ENCODE measurements at places on chromosomes 6 and 20.

DNA sequence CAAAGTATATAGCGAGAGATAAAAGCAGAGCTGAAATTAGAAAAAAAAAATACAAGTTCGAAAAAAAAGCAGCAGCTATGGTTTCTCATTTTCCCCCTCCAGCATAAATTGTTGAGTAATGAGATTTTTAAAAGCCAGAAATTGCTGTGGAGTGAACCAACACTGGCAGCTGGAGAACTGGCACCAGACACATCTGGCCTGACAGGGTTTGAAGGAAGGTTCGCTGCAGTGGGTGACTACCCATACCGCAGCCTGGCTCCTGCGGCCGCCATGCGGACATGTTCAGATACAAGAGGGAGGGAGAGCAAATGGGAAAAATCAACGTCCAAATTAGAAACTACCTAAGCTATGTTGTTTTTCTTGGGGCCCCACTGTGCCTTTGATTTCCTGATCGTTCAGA lies 3.3 kb downstream of the APCDD1L start:
- no peaks in the 10 kb centered on the region for H3K36me3 ChIP-seq
- peaks cover 3% of the 10 kb centered on the region for H3K4me1 ChIP-seq
- peaks cover 20% of the 10 kb centered on the region for H3K27me3 ChIP-seq
- H3K4me3 ChIP-seq = no peak overlapping the region
- peak; percentile 30 for DNase-seq

- no peaks in the 10 kb centered on the region for H3K27me3 ChIP-seq
- no peak for DNase-seq
- peak overlapping the region; percentile 59 for H3K4me3 ChIP-seq
- peaks cover 24% of the 10 kb centered on the region for H3K4me1 ChIP-seq
- H3K36me3 ChIP-seq = no peaks in the 10 kb centered on the region
These were observed 16.7 kb downstream of the HMGN4 start for GRCh38 chr6:26554697-26555504.

DNA sequence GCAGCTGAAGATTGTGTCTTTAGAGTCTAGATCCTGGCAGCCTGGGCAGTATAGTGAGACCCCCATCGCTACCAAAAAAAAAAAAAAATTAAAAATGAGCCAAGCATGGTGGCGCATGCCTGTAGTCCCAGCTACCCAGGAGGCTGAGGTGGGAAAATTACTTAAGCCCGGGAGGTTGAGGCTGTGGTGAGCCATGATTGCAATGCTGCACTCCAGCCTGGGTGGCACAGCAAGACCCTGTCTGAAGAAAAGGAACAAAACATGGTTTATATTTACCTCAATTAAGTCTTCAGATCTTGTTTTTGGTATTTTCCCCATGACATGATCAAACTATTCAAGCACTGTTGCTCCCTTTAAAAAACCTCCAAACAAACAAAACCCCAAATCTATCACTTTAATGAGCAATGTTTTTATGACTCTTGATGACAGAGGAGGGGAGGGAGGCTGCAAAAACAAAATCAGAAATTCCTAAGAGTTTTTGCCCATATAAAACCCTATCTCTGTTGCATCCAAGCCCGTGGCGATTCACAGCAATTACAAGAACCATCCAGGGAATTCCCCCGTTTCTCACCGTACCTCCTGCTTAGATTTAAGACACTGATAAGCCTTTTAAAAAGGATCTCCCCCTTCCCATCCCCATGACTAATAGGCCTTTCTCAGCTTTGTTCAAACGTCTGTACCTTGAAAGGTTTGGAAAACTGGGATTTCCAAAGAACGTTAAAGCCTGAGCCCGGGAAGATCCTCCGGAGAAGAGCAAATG lies 259.9 kb downstream of the BMP7 start:
- H3K27ac ChIP-seq = no peak overlapping the region
- H3K27me3 ChIP-seq = no peaks in the 10 kb centered on the region
- no peak overlapping the region for H3K4me3 ChIP-seq
- no peaks in the 10 kb centered on the region for H3K36me3 ChIP-seq
- H3K4me1 ChIP-seq = no peaks in the 10 kb centered on the region

GRCh38 chr6:150586850-150587359 lies 12.8 kb upstream of the PLEKHG1 start:
- no peaks in the 10 kb centered on the region for H3K4me1 ChIP-seq
- no peak for DNase-seq
- H3K36me3 ChIP-seq = no peaks in the 10 kb centered on the region
- no peak overlapping the region for H3K4me3 ChIP-seq
- H3K27ac ChIP-seq = no peak overlapping the region

GRCh38 chr20:61295249-61295648 lies 43.2 kb downstream of the CDH4 start:
- H3K27ac ChIP-seq = no peak overlapping the region
- no peaks in the 10 kb centered on the region for H3K4me1 ChIP-seq
- H3K4me3 ChIP-seq = no peak overlapping the region
- H3K36me3 ChIP-seq = no peaks in the 10 kb centered on the region
- no peak for DNase-seq

- H3K36me3 ChIP-seq = no peaks in the 10 kb centered on the region
- no peak for DNase-seq
- no peak overlapping the region for H3K4me3 ChIP-seq
- H3K4me1 ChIP-seq = no peaks in the 10 kb centered on the region
- no peak overlapping the region for H3K27ac ChIP-seq
These were observed 109.1 kb upstream of the GGTLC1 start for GRCh38 chr20:24097506-24098245.

DNA sequence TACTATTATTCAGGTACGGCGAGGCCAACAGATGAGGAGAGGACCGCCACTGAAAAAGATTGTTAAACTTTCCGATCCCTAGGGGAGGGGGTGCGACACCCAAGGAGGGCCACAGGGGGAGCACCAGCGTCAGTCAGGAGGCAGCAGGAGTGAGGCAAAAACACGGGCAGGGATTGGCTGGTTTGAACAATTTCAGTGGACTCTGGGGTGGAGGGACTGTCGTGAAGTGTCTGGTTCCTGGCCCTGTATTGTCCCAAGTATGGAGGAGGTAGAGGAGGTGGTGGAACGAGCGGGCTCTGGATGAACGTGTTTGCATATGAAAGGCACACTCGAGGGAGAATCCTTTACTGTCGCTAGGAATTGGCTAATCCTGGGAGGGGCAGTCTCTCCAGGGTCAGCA lies 32.5 kb upstream of the MCUR1 start:
- no peak overlapping the region for H3K27ac ChIP-seq
- no peaks in the 10 kb centered on the region for H3K36me3 ChIP-seq
- no peaks in the 10 kb centered on the region for H3K27me3 ChIP-seq

DNA sequence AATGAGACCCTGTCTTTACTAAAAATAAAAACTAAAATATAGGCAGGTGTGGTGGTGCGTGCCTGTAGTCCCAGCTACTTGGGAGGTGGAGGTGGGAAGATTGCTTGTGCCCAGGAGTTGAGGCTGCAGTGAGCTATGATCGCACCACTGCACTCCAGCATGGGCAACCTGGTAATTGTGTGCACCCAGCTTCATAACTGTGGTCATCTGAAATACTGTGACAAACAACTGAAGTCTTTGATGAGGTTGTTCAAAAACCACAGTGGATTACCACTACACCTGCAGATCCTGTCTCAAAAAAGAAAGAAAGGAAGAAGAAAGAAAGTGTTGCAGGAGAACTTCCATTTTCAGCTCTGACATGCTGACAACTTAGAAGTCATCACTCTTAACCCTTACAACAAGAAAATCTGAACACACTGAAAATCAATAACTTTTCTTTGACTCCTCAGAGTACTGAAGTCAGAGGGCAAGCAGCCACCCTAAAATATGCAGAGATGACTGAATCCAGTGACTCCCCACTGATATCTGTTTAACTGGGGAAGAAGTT lies 13.8 kb upstream of the ZBP1 start:
- H3K4me3 ChIP-seq = no peak overlapping the region
- H3K27ac ChIP-seq = no peak overlapping the region
- DNase-seq = no peak

GRCh38 chr6:166179704-166180103 lies 12.1 kb upstream of the TBXT start:
- H3K27ac ChIP-seq = no peak overlapping the region
- H3K4me3 ChIP-seq = no peak overlapping the region
- H3K27me3 ChIP-seq = no peaks in the 10 kb centered on the region
- no peaks in the 10 kb centered on the region for H3K36me3 ChIP-seq
- no peaks in the 10 kb centered on the region for H3K4me1 ChIP-seq
- no peak for DNase-seq

GRCh38 chr20:33914919-33915318 lies 78.8 kb upstream of the RALY start:
- H3K27me3 ChIP-seq = no peaks in the 10 kb centered on the region
- DNase-seq = no peak
- no peak overlapping the region for H3K27ac ChIP-seq
- no peaks in the 10 kb centered on the region for H3K36me3 ChIP-seq
- peaks cover 32% of the 10 kb centered on the region for H3K4me1 ChIP-seq
- H3K4me3 ChIP-seq = no peak overlapping the region

- no peaks in the 10 kb centered on the region for H3K36me3 ChIP-seq
- no peaks in the 10 kb centered on the region for H3K27me3 ChIP-seq
- H3K27ac ChIP-seq = no peak overlapping the region
- no peak overlapping the region for H3K4me3 ChIP-seq
- no peak for DNase-seq
These were observed 20.6 kb upstream of the SIRPA start for GRCh38 chr20:1874450-1875182.

DNA sequence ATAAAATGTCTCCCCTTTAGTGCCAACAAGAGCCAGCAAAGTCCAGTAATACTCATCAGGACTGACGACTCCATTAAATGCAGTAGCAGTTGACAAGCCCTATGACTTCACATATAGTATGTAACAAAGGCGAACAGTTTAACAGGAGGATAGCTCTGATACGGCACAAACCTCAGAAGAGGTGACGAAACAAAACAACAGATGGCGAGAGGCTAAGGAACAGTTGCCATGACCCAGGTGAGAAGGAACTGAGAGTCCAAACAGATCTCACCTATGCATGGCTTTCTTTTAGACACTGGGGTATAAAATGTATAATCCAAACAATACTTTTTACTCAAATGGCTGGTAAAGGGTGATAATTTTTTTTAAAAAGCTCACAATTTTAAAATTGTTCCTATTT lies 37.1 kb downstream of the SYNE1 start:
- peak overlapping the region; percentile 52 for H3K27ac ChIP-seq
- no peak for DNase-seq
- H3K4me3 ChIP-seq = no peak overlapping the region
- H3K27me3 ChIP-seq = no peaks in the 10 kb centered on the region
- H3K36me3 ChIP-seq = no peaks in the 10 kb centered on the region

DNA sequence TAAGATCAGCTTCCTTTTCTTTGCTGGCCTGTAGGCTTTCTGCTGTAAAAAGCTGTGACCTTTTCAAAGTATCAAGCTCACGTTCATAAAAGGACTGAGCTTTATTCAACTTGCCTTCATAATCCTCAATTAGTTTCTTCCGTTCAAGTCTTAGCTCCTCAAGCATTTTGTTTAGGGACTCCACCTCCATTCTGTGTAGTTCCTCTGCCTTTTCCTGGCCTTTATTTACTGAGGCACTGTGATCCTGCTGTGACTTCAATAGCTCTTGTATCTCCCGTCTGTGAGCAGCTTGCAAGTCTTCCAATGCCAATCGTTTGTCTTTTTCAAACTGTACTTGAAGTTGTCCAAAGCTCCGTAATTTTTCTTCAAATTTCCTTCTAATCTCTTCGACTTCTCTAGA lies 54.4 kb downstream of the FAM184A start:
- no peak for DNase-seq
- no peaks in the 10 kb centered on the region for H3K36me3 ChIP-seq
- H3K27me3 ChIP-seq = no peaks in the 10 kb centered on the region
- H3K4me1 ChIP-seq = no peaks in the 10 kb centered on the region
- no peak overlapping the region for H3K4me3 ChIP-seq

- H3K4me3 ChIP-seq = no peak overlapping the region
- no peak overlapping the region for H3K27ac ChIP-seq
- H3K27me3 ChIP-seq = peaks cover 30% of the 10 kb centered on the region
- H3K4me1 ChIP-seq = peaks cover 79% of the 10 kb centered on the region
- DNase-seq = no peak
These were observed 2.3 kb upstream of the NKX2-2 start for GRCh38 chr20:21516180-21516567.

DNA sequence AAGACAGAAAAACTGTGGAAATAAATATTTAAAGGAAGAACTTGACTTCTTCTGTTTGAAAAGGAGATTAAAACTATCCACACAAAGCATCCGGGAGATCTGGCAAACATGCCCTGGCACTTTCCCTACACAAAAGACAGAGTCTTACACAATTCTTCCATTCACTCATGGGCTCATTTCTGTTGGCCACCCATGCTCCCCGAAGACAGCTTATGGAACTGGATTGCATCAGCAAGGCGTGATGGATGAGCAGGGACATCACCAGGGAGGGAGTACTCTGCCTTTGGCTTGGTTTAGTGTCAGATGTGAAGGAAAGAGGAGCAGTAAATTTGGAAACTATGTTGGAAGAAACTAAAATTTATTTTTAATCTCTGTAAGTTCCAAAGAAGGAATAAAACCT lies 379.3 kb downstream of the CD109 start:
- no peaks in the 10 kb centered on the region for H3K27me3 ChIP-seq
- H3K36me3 ChIP-seq = no peaks in the 10 kb centered on the region
- no peak for DNase-seq
- no peak overlapping the region for H3K27ac ChIP-seq
- H3K4me1 ChIP-seq = no peaks in the 10 kb centered on the region

- H3K4me1 ChIP-seq = no peaks in the 10 kb centered on the region
- H3K36me3 ChIP-seq = no peaks in the 10 kb centered on the region
- H3K27ac ChIP-seq = no peak overlapping the region
- H3K4me3 ChIP-seq = no peak overlapping the region
These were observed 342.0 kb upstream of the CHD6 start for GRCh38 chr20:41960166-41960565.

- H3K27me3 ChIP-seq = no peaks in the 10 kb centered on the region
- H3K4me3 ChIP-seq = no peak overlapping the region
- no peaks in the 10 kb centered on the region for H3K36me3 ChIP-seq
- no peak for DNase-seq
- H3K4me1 ChIP-seq = no peaks in the 10 kb centered on the region
These were observed 45.9 kb downstream of the ZNF217 start for GRCh38 chr20:53547664-53548239.

- no peak overlapping the region for H3K4me3 ChIP-seq
- no peaks in the 10 kb centered on the region for H3K4me1 ChIP-seq
- peaks cover 19% of the 10 kb centered on the region for H3K36me3 ChIP-seq
- H3K27me3 ChIP-seq = no peaks in the 10 kb centered on the region
- no peak overlapping the region for H3K27ac ChIP-seq
These were observed 82.6 kb downstream of the KIF16B start for GRCh38 chr20:16490696-16491095.

- no peaks in the 10 kb centered on the region for H3K36me3 ChIP-seq
- DNase-seq = no peak
- H3K27me3 ChIP-seq = no peaks in the 10 kb centered on the region
- H3K27ac ChIP-seq = no peak overlapping the region
- no peak overlapping the region for H3K4me3 ChIP-seq
These were observed 149.7 kb upstream of the ENPP5 start for GRCh38 chr6:46320505-46320904.

All from upper lobe of left lung (tissue), 6 donors.